Cardiac muscle cell (in vitro differentiated cells and primary cell): ENCODE measurements at places on chromosomes 7 and 10.

GRCh38 chr7:103637094-103637493 is 191.1 kb upstream of the SLC26A5 start:
- no peak overlapping the region for H3K27ac ChIP-seq
- no peaks in the 10 kb centered on the region for H3K27me3 ChIP-seq
- H3K4me1 ChIP-seq: no peaks in the 10 kb centered on the region
- H3K36me3 ChIP-seq: peaks cover 4% of the 10 kb centered on the region
- H3K4me3 ChIP-seq: no peak overlapping the region

DNA sequence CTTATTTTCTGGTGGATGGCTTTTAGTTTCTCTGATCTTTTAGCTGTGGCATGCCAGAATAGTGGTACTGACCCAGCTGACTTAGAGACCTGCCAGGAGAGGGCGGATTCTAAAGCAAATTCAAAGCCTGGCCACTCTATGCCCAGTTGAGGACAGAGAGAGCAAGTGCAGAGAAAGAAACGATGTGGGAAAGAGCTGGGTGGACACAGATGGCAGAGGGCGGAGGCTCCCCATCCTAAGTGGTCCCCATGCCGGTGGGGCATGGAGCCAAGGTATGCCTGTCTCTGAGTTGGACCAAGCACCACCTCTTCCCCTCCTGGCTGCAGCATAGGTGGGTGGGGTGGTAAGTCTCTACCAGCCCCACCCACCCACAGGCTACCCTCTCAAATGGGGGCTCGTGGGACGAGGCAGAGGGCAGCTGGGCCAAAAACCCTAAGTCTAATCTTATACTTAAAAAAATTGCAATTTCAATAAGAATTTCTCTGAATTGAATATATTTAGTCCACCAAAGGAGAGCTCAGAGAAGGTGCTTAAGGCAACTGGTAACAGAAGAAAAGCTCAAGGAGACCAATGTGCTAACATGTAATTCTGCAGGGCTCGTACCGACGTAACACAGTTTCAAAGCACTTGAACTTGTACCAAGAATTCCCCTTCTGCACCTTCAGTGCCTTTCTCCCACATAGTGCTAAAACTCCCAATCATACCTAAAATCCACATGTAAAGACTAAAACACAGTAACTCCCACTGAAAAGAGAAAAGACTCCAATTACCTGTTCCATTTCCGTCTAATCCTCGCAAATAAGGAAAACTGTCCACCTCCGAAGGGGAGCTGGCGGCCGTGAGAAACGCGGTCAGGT is 85.7 kb upstream of the NMT2 start:
- H3K27ac ChIP-seq: peak overlapping the region; percentile 68
- H3K36me3 ChIP-seq: no peaks in the 10 kb centered on the region
- H3K27me3 ChIP-seq: no peaks in the 10 kb centered on the region
- H3K4me3 ChIP-seq: no peak overlapping the region

GRCh38 chr10:88442716-88443115 is 140.4 kb downstream of the RNLS start:
- H3K4me3 ChIP-seq: no peak overlapping the region
- no peak overlapping the region for H3K27ac ChIP-seq
- H3K27me3 ChIP-seq: no peaks in the 10 kb centered on the region
- DNase-seq: peak; percentile 37

DNA sequence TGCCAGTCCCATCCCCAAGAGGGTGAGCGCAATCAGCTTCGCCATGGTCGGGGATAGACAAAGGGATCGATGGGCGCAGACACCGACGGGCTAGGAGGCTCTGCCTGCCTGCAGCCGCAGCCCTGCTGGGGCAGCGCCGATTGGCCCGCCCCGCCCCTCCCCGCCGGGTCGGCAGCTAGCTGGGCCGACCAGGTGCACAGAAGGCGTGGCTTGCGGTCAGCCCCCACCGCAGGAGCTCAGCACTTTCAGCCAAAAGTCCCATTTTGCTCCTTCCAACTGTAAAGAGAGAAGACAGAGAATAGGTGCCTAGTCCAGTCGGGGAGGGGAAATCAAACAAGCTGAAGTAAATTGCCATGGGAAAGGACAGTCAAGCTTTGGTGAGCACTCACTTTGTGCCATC is at the start of gene PON1:
TSS of gene PON1 (minus strand) at position 102 of the 400 bp plus-strand sequence. CDS start at position 45, 57 bp downstream.
- peaks cover 21% of the 10 kb centered on the region for H3K27me3 ChIP-seq
- no peak within 1 kb of the TSS for H3K27ac ChIP-seq
- no peaks in the 10 kb centered on the region for H3K4me1 ChIP-seq
- DNase-seq: no peak
- H3K36me3 ChIP-seq: no peaks in the 10 kb centered on the region

GRCh38 chr7:2980401-2981102 is 63.1 kb downstream of the CARD11 start:
- H3K27ac ChIP-seq: no peak overlapping the region
- no peaks in the 10 kb centered on the region for H3K4me1 ChIP-seq
- DNase-seq: no peak
- H3K27me3 ChIP-seq: no peaks in the 10 kb centered on the region
- H3K36me3 ChIP-seq: no peaks in the 10 kb centered on the region

- no peaks in the 10 kb centered on the region for H3K36me3 ChIP-seq
- no peaks in the 10 kb centered on the region for H3K27me3 ChIP-seq
- H3K4me1 ChIP-seq: peaks cover 7% of the 10 kb centered on the region
- no peak overlapping the region for H3K27ac ChIP-seq
- no peak overlapping the region for H3K4me3 ChIP-seq
- DNase-seq: no peak
Measured at GRCh38 chr10:93222876-93223275, 149.2 kb downstream of the CYP26A1 start.

DNA sequence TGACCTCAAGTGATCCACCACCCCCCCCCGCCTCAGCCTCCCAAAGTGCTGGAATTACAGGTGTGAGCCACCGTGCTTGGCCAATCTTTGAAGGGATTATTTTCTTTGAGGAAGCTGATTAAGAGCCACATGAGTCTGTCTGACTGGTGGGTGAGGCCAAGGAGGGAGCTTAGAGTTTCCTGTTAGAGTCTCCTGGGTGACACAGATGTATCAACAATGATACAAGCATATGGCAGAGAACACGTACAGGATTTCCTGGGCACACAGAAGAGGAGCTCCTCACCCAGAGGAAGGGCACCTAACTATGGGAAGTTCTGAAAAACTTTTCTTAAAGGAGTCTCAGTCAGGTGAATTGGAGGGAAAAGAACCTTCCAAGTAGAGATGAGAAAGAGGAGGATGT is 69.4 kb downstream of the GOLGA7B start:
- no peak overlapping the region for H3K4me3 ChIP-seq
- no peak overlapping the region for H3K27ac ChIP-seq
- H3K27me3 ChIP-seq: peaks cover 16% of the 10 kb centered on the region
- H3K36me3 ChIP-seq: no peaks in the 10 kb centered on the region
- H3K4me1 ChIP-seq: no peaks in the 10 kb centered on the region
- no peak for DNase-seq

- no peaks in the 10 kb centered on the region for H3K27me3 ChIP-seq
- H3K4me3 ChIP-seq: no peak overlapping the region
- DNase-seq: no peak
- no peak overlapping the region for H3K27ac ChIP-seq
Measured at GRCh38 chr7:132044247-132044646, 487.8 kb upstream of the PODXL start.

DNA sequence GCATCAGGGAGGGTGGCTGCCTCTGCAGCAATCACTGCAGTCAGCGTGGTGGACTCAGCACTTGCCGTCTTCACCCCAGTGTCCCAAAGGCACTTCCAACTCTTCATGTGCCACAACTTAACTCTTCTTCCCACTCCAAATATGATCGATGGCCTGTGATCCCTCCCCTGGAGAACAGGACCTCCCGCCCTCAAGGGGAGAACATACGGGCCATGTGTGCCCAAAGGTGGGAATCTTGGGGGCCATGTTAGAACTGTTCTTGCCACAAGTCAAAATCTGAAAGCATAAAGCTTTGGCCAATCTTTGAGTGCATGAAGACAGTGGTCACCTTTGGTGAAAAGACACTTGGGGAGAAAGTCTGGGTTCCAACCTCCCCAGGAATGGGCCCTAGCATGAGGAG is 368.5 kb upstream of the MGMT start:
- H3K4me3 ChIP-seq: no peak overlapping the region
- H3K27me3 ChIP-seq: peaks cover 3% of the 10 kb centered on the region
- no peak overlapping the region for H3K27ac ChIP-seq

- H3K36me3 ChIP-seq: peaks cover 4% of the 10 kb centered on the region
- H3K4me3 ChIP-seq: no peak overlapping the region
- peak; percentile 49 for DNase-seq
- H3K4me1 ChIP-seq: no peaks in the 10 kb centered on the region
- no peak overlapping the region for H3K27ac ChIP-seq
- H3K27me3 ChIP-seq: no peaks in the 10 kb centered on the region
Measured at GRCh38 chr10:84478151-84478550, 149.8 kb downstream of the CCSER2 start.

DNA sequence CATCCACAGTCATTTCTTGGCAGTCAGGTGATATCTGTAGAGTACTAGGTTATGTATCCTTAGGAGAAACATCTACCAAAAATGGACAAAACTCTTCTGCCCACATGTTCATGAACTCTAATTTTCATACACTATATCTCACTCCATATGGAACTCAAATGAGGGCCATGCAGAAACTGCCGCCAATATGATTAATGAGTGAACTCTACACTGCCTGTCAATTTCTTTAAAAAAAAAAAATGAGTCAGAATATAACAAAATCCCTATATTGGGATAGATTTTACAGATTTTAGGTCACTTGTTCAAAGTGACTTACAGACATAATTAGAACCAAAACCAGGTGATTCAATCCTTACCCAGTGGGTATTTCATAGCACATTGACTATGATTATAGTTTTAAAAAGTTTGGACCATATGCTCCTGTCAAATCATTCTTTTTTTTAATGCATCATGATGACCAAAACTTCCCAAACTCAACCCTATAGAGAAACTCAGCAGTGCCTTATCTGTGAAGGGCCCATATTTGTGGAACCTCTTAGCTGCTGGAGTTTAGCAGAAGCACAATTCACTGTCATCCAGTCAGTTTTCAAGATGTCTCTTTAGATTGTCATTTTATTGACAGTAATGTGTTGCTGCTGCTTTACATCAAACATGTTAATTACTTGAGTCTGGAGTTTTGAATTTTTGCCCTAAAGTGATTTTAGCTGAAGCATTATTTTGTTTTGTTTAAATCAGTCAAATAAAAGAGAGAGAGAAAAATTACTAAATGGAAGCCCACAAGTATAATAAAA is 11.1 kb downstream of the LRRN3 start:
- H3K4me1 ChIP-seq: peaks cover 14% of the 10 kb centered on the region
- H3K27ac ChIP-seq: no peak overlapping the region
- H3K4me3 ChIP-seq: no peak overlapping the region
- H3K36me3 ChIP-seq: peaks cover 3% of the 10 kb centered on the region
- no peaks in the 10 kb centered on the region for H3K27me3 ChIP-seq

DNA sequence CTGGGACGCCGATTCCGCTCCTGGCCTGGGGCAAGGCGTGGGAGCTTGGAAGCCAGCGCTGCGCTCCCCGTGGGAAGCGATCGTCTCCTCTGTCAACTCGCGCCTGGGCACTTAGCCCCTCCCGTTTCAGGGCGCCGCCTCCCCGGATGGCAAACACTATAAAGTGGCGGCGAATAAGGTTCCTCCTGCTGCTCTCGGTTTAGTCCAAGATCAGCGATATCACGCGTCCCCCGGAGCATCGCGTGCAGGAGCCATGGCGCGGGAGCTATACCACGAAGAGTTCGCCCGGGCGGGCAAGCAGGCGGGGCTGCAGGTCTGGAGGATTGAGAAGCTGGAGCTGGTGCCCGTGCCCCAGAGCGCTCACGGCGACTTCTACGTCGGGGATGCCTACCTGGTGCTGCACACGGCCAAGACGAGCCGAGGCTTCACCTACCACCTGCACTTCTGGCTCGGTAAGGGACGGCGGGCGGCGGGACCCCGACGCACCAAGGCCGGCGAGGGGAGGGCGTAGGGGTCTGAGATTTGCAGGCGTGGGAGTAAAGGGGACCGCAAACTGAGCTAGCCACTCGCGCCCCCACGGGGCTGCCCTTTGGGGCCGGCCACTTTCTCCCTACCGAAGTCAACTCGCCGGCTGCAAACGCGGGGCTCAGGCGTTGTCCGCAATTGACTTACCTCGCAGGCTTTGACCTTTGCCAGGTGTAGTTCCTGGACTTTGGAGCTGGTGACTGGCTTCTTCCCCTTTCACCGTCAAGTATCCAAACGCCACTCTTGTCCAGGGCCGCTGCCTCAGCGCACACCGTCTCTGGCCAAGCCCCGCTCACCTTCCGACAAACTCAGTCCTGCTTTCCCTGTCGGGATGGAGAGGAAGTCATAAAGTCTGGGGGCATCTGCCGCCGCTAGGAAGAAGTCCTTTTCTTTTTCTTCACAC is at the start of gene SCIN:
TSS of gene SCIN (plus strand) at position 187 of the 928 bp plus-strand sequence. CDS start at position 254, 67 bp downstream.
- H3K27me3 ChIP-seq: peaks cover 76% of the 10 kb centered on the region
- peak within 1 kb of the TSS; percentile 34 for H3K4me3 ChIP-seq
- peak; percentile 22 for DNase-seq

- H3K36me3 ChIP-seq: no peaks in the 10 kb centered on the region
- DNase-seq: no peak
- H3K4me1 ChIP-seq: no peaks in the 10 kb centered on the region
- H3K4me3 ChIP-seq: no peak overlapping the region
- no peak overlapping the region for H3K27ac ChIP-seq
- H3K27me3 ChIP-seq: no peaks in the 10 kb centered on the region
Measured at GRCh38 chr7:77824636-77825035, 26.1 kb downstream of the PHTF2 start.

- no peak overlapping the region for H3K27ac ChIP-seq
- H3K36me3 ChIP-seq: peaks cover 8% of the 10 kb centered on the region
- H3K4me3 ChIP-seq: no peak overlapping the region
Measured at GRCh38 chr7:6012355-6013104, 3.5 kb downstream of the AIMP2 start.

GRCh38 chr7:37920849-37921805 is 687 bp downstream of the EPDR1 start:
- H3K27me3 ChIP-seq: peaks cover 35% of the 10 kb centered on the region
- peak overlapping the region; percentile 55 for H3K4me3 ChIP-seq
- H3K27ac ChIP-seq: peak overlapping the region; percentile 46
- peaks cover 12% of the 10 kb centered on the region for H3K4me1 ChIP-seq
- no peaks in the 10 kb centered on the region for H3K36me3 ChIP-seq
- peak; percentile 48 for DNase-seq

- no peak overlapping the region for H3K4me3 ChIP-seq
- no peaks in the 10 kb centered on the region for H3K36me3 ChIP-seq
- no peaks in the 10 kb centered on the region for H3K4me1 ChIP-seq
- no peaks in the 10 kb centered on the region for H3K27me3 ChIP-seq
- no peak overlapping the region for H3K27ac ChIP-seq
Measured at GRCh38 chr7:157056246-157056645, 45.8 kb upstream of the MNX1 start.
